ENCODE measurements at places on chromosomes 2 and 18.

DNA sequence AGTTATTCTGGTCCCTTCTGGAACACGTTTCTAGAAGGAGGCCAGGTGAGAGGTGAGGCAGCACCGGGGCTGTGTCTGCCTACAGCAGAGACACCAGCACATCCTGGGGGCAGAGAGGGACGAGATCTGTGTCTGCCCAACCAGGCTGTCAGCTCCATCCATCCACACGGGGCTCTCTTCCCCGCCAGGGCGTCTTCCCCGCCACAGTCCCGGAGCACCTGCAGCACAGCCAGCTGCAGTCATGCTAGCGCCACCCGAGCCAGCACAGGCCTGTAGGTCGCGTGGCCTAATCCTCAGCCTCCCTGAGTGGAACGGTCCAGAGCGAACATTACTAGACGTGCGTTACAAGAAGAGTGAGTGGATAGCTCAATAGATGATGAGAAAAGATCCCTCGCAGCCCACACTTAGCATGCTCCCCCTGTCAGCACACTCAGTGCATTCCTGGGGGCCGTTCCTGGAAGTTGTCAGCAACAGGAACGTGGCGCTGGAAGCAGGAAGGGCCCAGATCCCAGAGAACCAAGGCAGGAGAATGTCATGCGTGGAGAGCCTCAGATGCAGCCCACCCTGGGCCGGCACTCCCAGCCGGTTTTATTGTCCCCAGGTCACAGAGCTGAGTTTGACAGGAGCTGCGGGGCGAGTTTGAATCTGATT, 179.0 kb downstream of the TWIST2 start:
- no peak for DNase-seq

GRCh38 chr2:179037807-179038206, 12.1 kb downstream of the CCDC141 start:
- no peak for DNase-seq

DNA sequence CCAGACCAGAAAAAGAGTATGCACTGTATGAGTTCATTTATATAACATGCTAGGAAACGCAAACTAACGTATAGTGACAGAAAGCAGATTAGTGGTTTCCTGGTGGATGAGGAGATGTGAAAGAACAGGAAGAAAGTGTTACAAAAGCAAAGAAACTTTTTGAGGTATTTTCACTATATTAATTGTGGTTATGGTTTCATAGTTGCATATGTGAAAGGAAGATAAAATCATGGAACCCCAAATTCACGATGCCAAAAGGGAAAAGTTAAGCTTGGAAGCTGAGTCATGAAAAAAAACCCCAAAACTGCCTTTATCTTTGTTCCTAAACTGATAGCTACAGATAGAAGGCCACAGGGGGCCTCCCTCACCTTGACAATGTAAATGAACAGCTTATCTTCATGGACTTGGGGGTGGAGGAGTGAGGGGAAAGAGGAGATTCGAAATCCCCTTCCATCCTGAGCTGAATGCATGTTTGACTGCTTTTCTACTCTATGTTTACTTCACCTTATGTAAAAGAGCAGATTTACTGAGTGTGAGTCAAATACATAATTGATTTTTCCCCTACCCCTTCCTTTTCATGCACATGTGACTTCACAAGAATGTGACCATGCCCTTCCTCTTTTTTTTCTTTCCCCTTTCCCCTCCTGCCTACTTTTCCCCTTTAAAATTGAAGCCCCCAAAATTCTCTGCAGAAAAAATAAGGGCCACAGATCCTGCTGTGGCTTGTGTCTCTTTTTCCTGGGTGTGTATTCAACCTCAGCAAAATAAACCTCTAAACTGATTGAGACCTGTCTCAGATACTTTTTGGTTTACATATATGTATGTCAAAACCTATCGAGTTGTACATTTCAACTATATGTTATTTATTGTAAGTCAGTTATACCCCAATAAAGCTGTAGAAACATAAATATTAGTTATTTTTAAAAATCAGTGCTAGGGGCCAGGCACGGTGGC, 100.1 kb upstream of the TLK1 start:
- DNase-seq: no peak

DNA sequence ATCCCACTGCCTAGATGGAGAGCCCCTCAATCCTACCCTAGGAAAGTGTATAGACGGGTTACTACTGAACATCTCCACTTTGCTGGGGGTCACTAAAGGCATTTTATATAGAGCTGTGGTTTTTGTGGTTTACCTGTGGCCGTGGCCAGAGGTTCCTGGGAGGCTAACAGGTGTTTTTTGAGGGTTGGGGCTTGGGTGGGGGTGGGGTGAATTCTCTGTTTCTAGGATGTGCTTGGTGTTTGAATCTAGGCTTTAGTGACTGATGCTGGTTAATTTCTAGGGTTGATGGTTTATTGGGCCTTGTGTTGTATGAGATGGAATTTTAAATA, 7.7 kb downstream of the HOXD8 start:
- no peak for DNase-seq

- DNase-seq: no peak
These were observed 274.7 kb downstream of the HAUS1 start for GRCh38 chr18:46378864-46379207.

DNA sequence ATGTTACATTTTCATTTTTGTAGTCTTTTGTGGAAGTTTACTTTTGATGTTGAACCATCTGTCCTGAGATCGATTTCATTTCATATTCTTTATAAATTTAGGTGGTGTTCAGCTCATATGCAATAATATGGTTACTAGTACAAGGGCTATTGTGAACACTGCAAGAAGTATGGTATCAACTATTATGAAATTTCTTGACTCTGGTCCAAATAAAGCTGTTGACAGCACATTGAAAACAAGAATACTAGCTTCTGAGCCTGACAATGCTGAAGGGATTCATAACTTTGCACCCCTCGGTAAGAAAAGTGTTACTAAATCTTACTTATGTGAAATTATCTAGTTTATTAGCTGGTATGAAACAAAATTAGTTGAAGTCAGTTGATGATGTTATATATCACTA, 124.9 kb upstream of the TTC27 start:
- DNase-seq: no peak

GRCh38 chr2:85578243-85579180, 1.1 kb downstream of the VAMP8 start:
- no peak for DNase-seq

- no peak for DNase-seq
These were observed 281.5 kb upstream of the EPAS1 start for GRCh38 chr2:46015671-46016070.

GRCh38 chr2:94873362-94874276, 2.4 kb downstream of the TEKT4 start:
- DNase-seq: no peak

DNA sequence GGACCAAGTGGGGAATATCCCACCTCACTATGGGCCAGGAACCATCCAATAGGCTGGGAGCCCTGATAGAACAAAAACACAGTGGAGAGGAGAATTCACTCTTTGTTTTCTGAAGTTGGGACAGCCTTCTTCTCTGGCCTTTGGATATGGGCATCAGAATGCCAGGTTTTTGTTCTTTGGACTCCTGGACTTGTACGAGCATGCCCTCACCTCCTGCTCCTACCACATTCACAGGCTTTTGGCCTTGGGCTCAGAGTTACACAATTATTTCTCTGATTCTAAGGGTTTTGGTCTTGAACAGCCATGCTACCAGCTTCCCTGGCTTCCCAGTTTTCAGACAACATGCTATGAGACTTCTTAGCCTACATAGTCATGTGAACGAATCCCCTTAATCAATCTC, 732.9 kb upstream of the VRK2 start:
- DNase-seq: no peak

DNA sequence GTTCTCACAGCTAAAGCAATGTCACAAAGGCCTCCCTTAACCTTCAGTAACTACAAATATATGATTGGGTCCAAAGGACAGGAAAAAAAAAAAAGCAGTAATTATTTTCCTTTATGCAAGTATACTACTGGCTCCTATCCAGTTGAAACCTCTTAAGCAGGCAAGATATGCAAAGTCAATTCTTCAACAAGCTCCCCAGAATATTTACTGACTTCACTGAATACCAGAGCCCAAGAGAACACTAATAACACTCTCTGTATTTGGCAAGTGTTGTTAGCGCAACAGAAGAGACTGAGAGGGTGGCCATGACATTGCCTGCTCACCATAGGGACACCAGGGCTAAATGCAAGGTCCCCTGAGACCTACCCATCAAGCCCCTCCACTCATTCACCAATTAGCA, 74.5 kb downstream of the AP1S3 start:
- DNase-seq: peak; percentile 32
